Muscle of leg (tissue), 16 donors: ENCODE measurements at places on chromosomes 6 and 20.

GRCh38 chr20:59526242-59527225 lies 77.8 kb upstream of the PHACTR3 start:
- DNase-seq, result no peak

GRCh38 chr6:138785079-138785478 lies 10.8 kb upstream of the ECT2L start:
- DNase-seq, result no peak

- DNase-seq, result no peak
These were observed 12.3 kb upstream of the DEFB112 start for GRCh38 chr6:50062051-50062450.

- DNase-seq, result no peak
These were observed 5.2 kb downstream of the SYNGAP1 start for GRCh38 chr6:33424855-33425667.

DNA sequence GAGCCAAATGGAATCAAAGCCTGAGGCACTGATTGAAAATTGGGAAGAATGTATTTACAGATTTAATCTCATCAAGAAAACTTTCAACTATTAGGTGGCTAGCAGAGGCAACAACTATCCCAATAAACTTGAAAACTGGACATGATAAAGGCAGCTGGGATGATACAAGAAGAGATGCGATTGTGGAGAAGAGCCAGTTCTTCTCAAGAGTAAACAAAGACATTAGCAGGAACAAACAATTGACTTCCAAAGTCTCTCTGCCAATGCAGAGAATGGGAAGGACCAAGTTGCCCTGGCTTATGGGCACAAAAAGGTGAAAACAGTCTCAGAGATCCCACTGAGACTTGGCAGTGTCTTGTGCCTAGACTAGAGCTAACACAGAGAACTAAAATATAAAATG lies 132.4 kb downstream of the SOBP start:
- DNase-seq, result no peak

DNA sequence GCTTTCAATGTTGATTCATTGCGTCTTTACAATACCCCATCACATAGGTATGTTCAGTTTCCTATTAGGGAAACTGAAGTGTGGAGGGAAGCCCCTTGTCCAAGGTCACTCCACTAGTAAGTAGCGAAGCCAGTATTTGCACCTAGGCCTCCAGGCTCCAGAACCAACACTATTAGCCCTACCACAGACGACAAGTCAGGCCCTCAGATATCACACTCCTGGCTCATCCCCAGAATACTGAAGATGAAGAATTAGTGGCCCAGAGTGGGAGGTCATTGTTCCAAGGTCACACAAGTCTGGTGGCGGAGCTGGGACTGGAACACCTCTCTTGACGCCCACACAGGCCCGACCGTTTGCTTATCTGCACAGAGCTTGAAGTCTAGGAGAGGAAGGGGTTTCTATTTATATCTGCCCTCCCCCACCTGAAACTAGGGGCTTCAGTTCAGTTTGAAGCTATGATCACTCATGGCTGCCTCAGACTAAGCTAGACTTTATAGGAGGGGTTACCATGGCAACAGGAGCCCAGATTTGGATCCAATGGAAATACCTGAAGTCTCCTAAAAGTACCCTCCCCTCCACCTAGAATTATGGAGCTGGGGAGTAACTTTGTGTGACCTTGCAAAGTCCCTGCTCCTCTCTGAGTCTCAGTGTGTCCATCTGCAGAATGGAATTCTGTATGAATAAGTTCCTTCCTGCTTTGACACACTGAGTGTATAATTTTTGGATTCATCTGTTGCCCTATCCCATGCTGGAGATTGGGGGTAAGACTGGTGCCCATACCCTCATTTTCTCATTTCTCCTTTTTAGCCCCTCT lies 2.2 kb downstream of the SNTA1 start:
- DNase-seq, result no peak

- DNase-seq, result no peak
These were observed 70.2 kb upstream of the CD93 start for GRCh38 chr20:23156170-23156841.

- DNase-seq, result no peak
These were observed 84.3 kb upstream of the RALY start for GRCh38 chr20:33909331-33909921.

DNA sequence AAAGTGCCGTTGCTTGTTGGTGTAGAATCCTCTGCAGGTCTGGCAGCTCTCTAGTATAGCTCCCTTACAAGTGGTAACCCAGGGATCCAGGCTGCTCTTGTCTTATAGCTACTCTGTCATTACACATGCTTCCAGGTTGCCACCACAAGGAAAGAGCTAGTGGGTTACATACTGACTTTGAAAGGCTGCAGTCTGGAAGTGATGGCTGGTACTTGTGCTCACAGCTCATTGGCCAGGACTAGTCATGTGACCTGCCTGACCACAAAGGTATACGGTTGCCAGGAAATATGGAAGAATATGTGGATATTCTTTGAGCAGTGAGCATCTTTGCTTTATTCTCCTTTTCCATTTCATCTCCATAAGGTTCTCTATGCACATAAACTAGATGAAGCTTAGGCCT lies 46.0 kb downstream of the RREB1 start:
- no peak for DNase-seq

DNA sequence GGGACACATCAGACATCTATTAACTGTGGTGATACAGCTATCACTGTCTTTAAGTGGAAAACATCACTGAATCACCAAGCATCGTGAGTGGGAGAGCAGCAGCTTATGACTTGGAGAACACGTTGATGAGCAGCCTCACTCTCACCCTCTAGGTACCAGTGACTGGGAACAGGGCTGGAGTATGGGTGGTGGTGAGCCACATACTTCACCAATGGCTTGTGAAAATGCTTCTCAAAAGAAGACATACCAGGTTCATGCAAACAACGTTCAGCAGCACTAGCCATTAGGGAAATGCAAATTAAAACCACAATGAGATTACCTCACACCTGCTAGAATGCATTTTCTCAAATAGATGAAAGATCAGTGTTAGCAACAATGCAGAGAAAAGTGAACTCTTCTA lies 25.3 kb downstream of the SNX5 start:
- no peak for DNase-seq

DNA sequence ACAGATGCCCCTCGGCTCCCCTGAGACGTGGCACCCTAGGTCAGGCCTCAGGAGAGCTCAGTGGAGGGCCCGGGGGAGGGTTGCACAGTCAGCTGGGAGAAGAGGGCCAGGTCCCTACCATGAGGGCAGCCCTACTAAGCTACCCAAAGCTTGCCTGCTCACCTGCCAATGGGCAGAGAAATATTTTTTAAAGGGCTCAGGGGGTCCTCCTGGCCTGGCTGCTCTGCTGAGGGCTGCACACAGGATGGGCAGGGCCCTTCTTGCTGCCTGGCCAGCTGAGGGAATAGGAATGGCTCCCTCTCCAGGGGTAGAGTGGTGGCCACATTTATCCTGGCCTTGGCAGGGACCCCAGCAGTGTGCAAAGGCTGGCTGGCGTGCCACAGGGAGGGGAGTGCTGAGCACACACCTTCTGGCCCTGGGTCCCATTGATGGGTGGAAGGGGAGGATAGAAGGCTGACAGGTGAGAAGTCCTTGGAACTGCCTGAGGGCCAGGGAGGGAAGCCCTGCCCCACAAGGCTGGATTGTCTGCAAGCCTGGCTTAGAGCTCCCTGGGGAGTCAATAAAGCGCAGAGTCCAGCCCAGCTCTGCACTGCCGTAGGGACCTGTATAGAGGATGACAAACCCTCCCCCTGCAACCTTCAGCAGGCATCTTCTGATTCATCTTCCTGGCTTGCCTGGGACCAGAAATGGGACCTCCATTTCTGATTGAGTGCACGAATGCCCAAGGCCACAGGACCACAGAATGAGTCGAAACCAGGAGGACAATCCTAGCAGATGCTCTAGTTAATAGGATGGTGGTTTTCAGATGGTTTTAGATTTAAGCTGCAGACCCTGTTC lies 62.1 kb downstream of the NOL4L start:
- DNase-seq, result no peak

GRCh38 chr6:43780941-43781928 lies 11.2 kb downstream of the VEGFA start:
- DNase-seq, result no peak

- peak; percentile 93 for DNase-seq
These were observed 31.4 kb upstream of the MARCKS start for GRCh38 chr6:113825781-113826180.

GRCh38 chr6:127914240-127914639 lies 13.4 kb upstream of the THEMIS start:
- no peak for DNase-seq

DNA sequence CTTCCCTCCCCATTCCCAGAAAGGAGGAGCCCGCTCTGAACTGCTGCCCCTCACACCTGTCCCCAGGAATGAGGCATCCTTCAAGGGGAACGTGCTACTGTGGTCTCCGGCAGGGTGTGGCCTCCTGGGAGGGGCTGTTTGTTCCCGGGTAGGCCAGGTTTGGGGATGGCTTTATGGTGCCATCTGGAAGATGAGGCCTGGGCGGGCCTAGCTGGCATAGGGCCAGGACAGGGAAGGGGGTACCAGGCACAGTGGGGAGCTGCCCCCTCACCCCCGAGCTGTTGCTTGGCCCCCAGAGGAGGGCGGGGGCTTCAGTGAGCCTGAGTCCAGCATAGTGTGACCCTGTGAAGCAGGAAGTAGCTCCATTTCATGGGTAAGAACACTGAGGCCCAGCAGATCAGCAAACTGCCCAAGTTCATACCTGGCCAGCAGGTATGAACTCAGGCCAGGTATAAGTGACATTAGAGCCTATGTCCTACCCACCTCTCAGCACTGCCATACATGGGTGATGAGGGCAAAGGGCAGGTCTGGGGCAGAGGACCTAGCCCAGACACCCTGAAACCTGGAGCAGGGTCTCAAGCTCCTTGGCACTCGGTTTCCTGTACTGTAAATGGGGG lies 17.5 kb upstream of the SPDEF start:
- no peak for DNase-seq

GRCh38 chr20:49961413-49961812 lies 21.4 kb upstream of the SNAI1 start:
- no peak for DNase-seq
